ENCODE measurements at places on chromosomes 12 and 14. TPM values are rescaled to one million over a fixed set of nuclear protein-coding genes. Genes with fewer than 3 reads are reported as not detected.

NGB gene
- not detected for total RNA-seq

RAD9B gene
- 0.46 TPM for total RNA-seq

CDH24 gene
- total RNA-seq, result 3.2 TPM

GALNT16 gene
- 2.8 TPM for total RNA-seq

HOXC5 gene
- 0.70 TPM for total RNA-seq

AQP6 gene
- not detected for total RNA-seq

COL2A1 gene
- total RNA-seq, result 0.12 TPM

KRT79 gene
- not detected for total RNA-seq

MANSC4 gene
- total RNA-seq, result not detected

All from A549 treated with Hydrocortisone at 1 μM for 4 hours (cell line).